ENCODE measurements at places on chromosomes 6 and 20. TPM values are rescaled to one million over a fixed set of nuclear protein-coding genes. Genes with fewer than 3 reads are reported as not detected.

The GRM1 gene
- 0.79 TPM for total RNA-seq

The SEMG1 gene
- total RNA-seq = not detected

The HFE gene
- 1.5 TPM for total RNA-seq

The UNC5CL gene
- 5.0 TPM for total RNA-seq

The ITCH gene
- 47.4 TPM for total RNA-seq

The IMPG1 gene
- total RNA-seq = not detected

The C6orf15 gene
- not detected for total RNA-seq

The C6orf163 gene
- total RNA-seq = 2.6 TPM

The TTLL9 gene
- 0.34 TPM for total RNA-seq

The ADGRG6 gene
- total RNA-seq = 0.93 TPM

The BTNL2 gene
- total RNA-seq = not detected

The ABHD16B gene
- not detected for total RNA-seq

The HLA-DOB gene
- 2.6 TPM for total RNA-seq

The BMP5 gene
- total RNA-seq = 1.5 TPM

The TMEM217 gene
- 0.09 TPM for total RNA-seq

DNA sequence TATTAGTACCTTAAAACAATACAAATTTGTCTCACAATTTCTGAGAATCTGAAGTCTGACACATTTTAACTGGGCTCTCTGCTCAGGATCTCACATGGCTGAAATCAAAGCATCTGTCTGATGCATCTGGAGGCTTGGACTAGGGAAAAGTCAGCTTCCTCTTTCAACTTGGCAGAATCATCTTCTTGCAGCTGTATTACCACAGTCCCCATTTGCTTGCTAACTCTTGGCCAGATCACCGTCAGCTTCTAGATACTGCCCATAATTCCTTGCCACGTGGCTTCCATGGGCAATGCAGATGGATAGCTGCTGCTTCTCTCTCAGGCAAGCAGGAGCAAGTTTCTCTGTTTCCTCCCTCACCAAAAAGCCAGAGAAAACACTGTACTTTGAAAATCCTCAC is 1106.4 kb upstream of the CITED2 start:
- no peak for DNase-seq
- no peaks in the 10 kb centered on the region for H3K27me3 ChIP-seq
- H3K36me3 ChIP-seq = no peaks in the 10 kb centered on the region
- peaks cover 9% of the 10 kb centered on the region for H3K4me1 ChIP-seq
- no peak overlapping the region for H3K4me3 ChIP-seq
- H3K27ac ChIP-seq = no peak overlapping the region

GRCh38 chr6:89610149-89610642 is 28.4 kb downstream of the LYRM2 start:
- H3K4me1 ChIP-seq = peaks cover 12% of the 10 kb centered on the region
- H3K27me3 ChIP-seq = no peaks in the 10 kb centered on the region
- DNase-seq = peak; percentile 74
- H3K27ac ChIP-seq = no peak overlapping the region
- H3K36me3 ChIP-seq = no peaks in the 10 kb centered on the region

GRCh38 chr20:19784511-19785172 is 26.6 kb downstream of the RIN2 start:
- peaks cover 30% of the 10 kb centered on the region for H3K4me1 ChIP-seq
- H3K4me3 ChIP-seq = no peak overlapping the region
- no peaks in the 10 kb centered on the region for H3K36me3 ChIP-seq
- H3K27me3 ChIP-seq = no peaks in the 10 kb centered on the region
- DNase-seq = peak; percentile 81

- no peak overlapping the region for H3K4me3 ChIP-seq
- H3K27me3 ChIP-seq = no peaks in the 10 kb centered on the region
- no peak for DNase-seq
- H3K4me1 ChIP-seq = peaks cover 33% of the 10 kb centered on the region
- H3K36me3 ChIP-seq = no peaks in the 10 kb centered on the region
Observed at GRCh38 chr6:37725957-37726356, 28.3 kb upstream of the MDGA1 start.

DNA sequence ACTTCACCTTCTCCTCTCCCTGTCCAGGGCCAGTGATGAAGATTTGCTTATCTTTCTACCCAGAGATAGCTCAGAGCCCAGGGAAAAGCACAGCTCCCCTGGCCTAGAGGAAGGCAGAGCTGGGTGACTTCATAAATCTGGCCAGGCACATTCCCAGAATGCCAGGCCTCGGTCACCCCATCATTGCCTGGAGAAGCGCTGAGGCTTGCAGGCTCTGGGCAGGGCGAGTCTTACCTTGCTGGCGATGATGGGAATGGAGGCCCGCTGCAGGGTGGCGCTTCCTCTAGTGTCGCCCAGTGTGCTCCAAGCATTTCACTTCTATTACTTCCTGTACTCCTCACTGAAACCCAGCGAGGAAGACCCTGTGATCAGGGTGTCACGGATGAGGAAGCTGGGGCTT is 60.1 kb downstream of the DAAM2 start:
- no peak for DNase-seq
- H3K4me3 ChIP-seq = no peak overlapping the region
- H3K27ac ChIP-seq = no peak overlapping the region
- no peaks in the 10 kb centered on the region for H3K36me3 ChIP-seq
- no peaks in the 10 kb centered on the region for H3K4me1 ChIP-seq
- no peaks in the 10 kb centered on the region for H3K27me3 ChIP-seq

- H3K27me3 ChIP-seq = no peaks in the 10 kb centered on the region
- H3K4me3 ChIP-seq = no peak overlapping the region
- no peak overlapping the region for H3K27ac ChIP-seq
- H3K4me1 ChIP-seq = no peaks in the 10 kb centered on the region
- no peak for DNase-seq
Observed at GRCh38 chr6:116928677-116929076, 51.6 kb downstream of the RFX6 start.

DNA sequence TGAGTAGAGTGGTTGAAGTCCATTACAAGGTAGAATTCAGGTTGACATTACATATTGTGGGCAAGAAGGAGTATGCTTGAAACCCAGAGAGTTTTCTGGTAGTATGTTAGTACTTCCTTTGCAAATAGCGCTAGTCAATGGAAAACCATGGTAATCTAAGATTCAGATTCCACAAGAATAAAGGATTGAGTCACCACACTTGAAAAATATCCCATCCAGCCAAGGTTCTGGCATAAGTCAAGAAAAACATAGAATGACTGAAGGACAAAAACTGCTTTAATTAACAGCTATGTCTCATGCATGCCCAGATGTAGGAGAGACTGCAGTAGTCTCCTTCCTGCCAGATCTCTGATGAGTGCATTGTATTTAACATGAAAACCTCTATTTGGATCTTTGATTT is 469.8 kb downstream of the BMP2 start:
- H3K27ac ChIP-seq = no peak overlapping the region
- no peaks in the 10 kb centered on the region for H3K4me1 ChIP-seq
- no peak for DNase-seq

- no peak overlapping the region for H3K27ac ChIP-seq
- DNase-seq = no peak
- no peaks in the 10 kb centered on the region for H3K36me3 ChIP-seq
- no peaks in the 10 kb centered on the region for H3K27me3 ChIP-seq
- H3K4me3 ChIP-seq = no peak overlapping the region
Observed at GRCh38 chr6:160735523-160735922, 33.5 kb downstream of the PLG start.

DNA sequence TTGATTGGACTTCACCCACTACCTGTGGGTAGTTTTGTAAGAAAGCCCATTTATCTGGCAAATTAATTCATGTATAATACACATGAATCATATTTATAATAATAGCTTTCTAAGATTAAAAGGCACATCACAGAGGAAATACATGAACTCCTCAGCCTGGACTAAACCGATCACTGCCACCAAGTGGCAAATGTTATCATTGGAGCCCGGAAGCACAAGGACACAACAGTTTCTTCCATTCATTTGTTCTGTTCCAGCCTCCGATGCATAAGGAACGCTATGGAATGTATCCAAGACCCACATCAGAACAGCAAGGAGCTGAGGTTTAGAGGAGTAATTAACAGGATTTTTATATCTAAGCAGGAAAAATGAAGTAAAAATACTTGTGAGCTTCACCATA is 13.9 kb upstream of the IPCEF1 start:
- no peaks in the 10 kb centered on the region for H3K4me1 ChIP-seq
- DNase-seq = peak; percentile 42
- H3K27me3 ChIP-seq = no peaks in the 10 kb centered on the region
- H3K36me3 ChIP-seq = no peaks in the 10 kb centered on the region

DNA sequence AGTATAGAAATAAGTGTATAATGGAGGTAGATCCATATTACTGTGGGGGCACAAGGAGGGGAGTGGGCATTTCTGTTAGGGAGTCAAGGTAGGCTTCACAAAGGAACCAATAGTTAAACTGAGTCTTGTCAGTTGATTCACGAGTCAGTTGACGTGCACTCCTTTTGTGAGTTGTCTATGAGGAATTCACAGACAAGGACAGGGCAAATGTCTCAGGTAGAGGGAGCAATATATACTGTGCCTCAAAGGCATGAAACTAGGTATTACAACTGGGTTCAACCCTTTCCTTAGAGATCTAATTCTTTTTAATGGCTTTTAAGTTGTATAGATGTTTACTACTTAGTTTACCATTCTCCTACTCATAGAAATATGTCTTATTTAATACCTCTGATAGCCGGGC is 11.0 kb downstream of the TMEM14C start:
- no peaks in the 10 kb centered on the region for H3K4me1 ChIP-seq
- H3K4me3 ChIP-seq = no peak overlapping the region
- H3K27me3 ChIP-seq = no peaks in the 10 kb centered on the region
- no peaks in the 10 kb centered on the region for H3K36me3 ChIP-seq

GRCh38 chr6:152148412-152148811 is 340.9 kb downstream of the ESR1 start:
- H3K4me1 ChIP-seq = no peaks in the 10 kb centered on the region
- H3K4me3 ChIP-seq = no peak overlapping the region

DNA sequence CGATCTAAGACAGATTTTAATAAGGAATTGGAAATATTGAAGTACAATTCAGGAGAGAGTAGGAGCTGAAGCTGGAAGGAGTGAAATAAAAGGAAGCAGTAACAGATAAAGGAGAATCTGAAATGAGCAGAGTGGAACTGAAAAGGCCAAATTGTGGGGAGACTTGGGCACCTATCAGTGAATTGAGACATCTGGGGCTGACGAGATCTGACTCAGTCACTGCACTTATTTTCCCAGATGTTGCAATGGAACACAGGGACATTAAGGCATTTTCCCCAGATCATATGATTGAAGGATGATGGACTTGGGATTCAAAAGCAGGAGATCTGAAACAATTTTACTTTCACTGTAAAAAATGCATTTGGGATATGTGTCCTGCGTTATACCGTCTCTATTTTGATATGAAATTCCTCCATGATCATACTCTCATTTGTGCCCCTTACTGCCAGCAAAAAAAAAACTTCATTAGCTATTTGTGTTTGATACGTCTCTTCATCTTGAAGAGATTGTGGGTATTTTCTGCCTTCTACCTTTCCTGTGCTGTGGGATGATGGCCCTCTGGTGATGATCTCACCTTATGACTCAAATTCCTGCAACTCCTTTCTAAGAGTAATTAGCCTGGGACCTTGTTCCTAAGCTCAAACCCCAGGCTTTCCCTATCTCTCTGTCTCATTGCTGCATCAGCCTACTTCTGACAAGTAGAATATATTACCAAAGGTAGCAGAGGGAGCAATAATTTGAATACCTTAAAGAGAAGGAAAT is 278.5 kb upstream of the MAN1A1 start:
- H3K27me3 ChIP-seq = no peaks in the 10 kb centered on the region
- H3K4me1 ChIP-seq = peaks cover 14% of the 10 kb centered on the region
- no peak overlapping the region for H3K4me3 ChIP-seq
- no peak overlapping the region for H3K27ac ChIP-seq

GRCh38 chr6:30447237-30447636 is 42.1 kb upstream of the HLA-E start:
- no peak overlapping the region for H3K27ac ChIP-seq
- no peak overlapping the region for H3K4me3 ChIP-seq
- no peaks in the 10 kb centered on the region for H3K4me1 ChIP-seq

DNA sequence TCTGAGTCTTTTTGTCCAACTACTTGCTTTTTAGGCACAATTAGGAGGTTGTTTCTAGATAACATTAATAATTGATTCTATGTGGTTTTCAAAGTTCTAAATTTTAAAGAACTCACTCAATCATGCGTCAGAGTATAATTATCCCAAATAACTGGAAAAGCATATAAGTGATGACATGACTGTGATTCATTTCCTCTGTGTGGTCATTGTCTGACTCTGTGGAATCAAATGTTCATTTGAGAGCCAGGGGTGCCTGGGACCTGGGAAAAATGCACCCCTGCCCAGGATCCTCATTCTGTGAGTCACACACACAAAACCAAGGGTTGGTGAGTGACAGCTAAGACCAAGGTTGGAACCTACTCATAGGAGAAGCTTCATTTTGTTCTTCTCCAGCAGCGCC is 127.1 kb upstream of the MLIP start:
- DNase-seq = no peak
- no peak overlapping the region for H3K4me3 ChIP-seq
- H3K36me3 ChIP-seq = no peaks in the 10 kb centered on the region

- H3K4me1 ChIP-seq = no peaks in the 10 kb centered on the region
- no peak for DNase-seq
- no peak overlapping the region for H3K27ac ChIP-seq
- no peaks in the 10 kb centered on the region for H3K27me3 ChIP-seq
- no peaks in the 10 kb centered on the region for H3K36me3 ChIP-seq
- no peak overlapping the region for H3K4me3 ChIP-seq
Observed at GRCh38 chr6:91117550-91117949, 530.7 kb upstream of the MAP3K7 start.

- H3K4me1 ChIP-seq = peaks cover 3% of the 10 kb centered on the region
- no peak overlapping the region for H3K4me3 ChIP-seq
- no peaks in the 10 kb centered on the region for H3K36me3 ChIP-seq
- H3K27ac ChIP-seq = no peak overlapping the region
- H3K27me3 ChIP-seq = no peaks in the 10 kb centered on the region
- DNase-seq = no peak
Observed at GRCh38 chr6:105326833-105327770, 75.8 kb downstream of the PREP start.

DNA sequence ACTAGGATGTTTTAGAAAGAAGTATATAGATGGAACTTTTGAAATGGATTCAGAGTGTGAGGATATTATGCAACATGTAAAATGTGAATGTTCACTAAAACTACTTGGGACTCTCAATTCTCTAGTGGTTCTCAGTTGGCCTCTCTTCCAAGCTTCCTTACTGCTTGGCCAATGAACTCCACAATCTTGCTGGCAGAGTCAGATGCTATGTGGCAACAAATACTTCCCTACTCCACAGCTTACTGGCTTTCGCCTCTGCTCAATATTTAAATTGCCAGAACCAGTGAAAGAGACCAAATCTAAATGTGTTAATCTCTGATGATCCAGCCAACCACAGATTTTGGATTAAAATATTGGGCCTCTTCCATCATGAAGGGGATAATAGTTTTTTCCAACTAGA is 138.4 kb downstream of the HTR1B start:
- H3K4me1 ChIP-seq = no peaks in the 10 kb centered on the region
- H3K27me3 ChIP-seq = no peaks in the 10 kb centered on the region
- no peak overlapping the region for H3K4me3 ChIP-seq
- no peak for DNase-seq
- H3K27ac ChIP-seq = no peak overlapping the region
- H3K36me3 ChIP-seq = no peaks in the 10 kb centered on the region

- H3K27me3 ChIP-seq = peaks cover 76% of the 10 kb centered on the region
- H3K27ac ChIP-seq = no peak overlapping the region
- H3K4me3 ChIP-seq = peak overlapping the region; percentile 60
- DNase-seq = peak; percentile 89
- H3K4me1 ChIP-seq = peaks cover 31% of the 10 kb centered on the region
Observed at GRCh38 chr20:64038565-64039292, 2.7 kb downstream of the C20orf204 start.

- no peak overlapping the region for H3K4me3 ChIP-seq
- no peak for DNase-seq
- no peaks in the 10 kb centered on the region for H3K27me3 ChIP-seq
- no peaks in the 10 kb centered on the region for H3K36me3 ChIP-seq
- no peak overlapping the region for H3K27ac ChIP-seq
Observed at GRCh38 chr20:36620917-36621316, 15.3 kb downstream of the RAB5IF start.

Measured in neural progenitor cell (in vitro differentiated cells).